ENCODE measurements at places on chromosomes 2 and 18.

DNA sequence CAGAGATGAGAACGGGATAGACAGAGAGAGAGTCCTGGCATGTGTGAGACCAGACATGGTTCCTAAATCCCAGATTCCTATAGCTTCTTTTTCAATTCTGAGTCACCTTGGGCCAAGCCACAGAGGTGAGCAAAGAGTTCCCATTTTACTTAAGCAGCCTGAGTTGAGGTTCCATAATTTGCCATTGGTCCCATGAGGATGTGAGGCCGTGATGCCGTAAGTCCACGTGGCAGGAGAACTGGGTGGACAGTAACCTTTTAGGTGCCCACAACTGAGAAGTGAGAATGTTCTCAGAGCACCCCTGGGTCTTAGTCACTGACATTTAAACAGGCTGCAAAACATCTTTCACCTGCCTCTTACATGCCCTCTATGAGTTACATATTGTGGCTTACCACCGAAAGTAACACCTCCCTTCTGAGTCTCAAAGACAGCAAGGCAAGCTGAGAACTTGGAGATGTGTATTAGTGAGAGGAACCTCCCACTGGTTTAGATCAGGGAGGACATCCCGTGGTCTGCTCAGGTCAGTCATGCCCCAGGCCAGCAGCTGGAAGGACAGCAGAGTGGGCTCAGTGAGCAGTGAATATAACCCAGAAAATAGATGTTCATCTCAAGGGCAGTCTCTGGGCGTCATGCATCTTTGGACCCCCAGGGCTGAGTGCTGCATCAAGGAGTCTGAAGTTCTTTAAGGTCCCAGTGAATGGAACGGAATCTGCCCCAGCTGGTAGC, 127.9 kb upstream of the LGALSL start:
- peak; percentile 39 for DNase-seq

DNA sequence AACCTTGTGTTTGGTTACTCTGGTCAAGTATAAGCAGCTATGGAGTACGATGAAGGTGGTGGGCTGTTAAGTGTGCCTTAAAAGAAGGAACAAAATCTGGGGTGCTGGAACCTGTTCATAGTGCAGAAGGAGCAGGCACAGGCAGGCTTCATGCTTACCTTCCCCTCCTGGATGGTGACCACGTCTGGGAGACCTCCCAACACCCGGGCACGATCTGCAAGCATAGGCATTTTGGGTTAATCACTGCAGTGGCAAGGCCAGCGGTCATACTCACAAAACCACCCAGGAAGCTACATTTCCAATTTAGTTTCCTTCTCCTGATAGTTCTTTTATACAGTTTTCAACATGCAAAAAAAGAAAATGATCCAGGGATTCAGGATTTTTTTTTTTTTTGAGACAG, 58.7 kb upstream of the LPIN2 start:
- no peak for DNase-seq

DNA sequence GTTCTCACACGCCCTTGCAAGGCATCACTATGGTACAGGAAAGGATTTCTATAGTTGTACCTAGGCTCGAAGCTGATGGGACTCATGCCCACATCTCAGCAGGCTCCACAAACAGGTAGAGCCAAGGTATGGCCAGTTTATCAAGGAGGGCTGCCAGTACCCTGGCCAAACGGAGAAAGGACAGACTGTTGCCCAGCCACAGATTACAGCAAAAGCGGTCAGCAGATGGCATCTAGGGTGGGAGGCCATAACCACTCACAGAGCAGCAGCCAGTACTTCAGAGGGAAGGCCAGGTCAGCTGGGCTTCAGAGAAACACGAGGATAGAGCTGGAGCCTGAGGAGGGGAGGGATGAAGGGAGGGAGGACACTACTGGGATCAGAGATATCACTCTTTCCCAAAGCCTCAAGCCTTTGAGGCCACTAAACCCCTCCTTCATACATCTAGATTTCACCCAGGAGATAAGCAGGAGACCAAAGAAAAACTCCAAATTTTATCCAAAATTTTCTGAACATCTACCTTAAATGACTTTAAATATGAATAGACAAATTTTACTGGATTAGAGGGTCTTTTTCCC, 904.2 kb upstream of the NXPH2 start:
- no peak for DNase-seq

DNA sequence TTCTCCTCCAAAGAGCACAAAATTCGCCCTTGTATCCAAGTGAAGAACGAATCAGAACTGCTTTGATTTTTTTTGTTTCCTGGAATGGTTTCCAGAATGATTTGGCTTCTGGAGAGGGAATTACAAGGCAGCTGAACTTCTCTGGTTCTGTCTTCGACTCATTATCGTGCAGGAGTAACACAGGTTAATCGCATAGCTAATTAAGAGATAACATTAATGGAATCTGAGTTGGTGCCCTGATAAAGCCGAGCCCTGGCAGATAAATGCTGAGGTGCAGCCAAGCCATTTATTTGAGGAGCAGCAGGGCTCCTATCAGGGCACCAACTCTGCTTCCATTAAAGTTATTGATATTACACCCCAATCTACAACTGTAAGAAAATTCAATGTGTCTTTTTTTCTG, 433.7 kb downstream of the ZNF521 start:
- DNase-seq: no peak

GRCh38 chr2:211270257-211270656, 713.9 kb downstream of the CPS1 start:
- no peak for DNase-seq

GRCh38 chr18:43158381-43158780, 42.9 kb upstream of the RIT2 start:
- DNase-seq: no peak

DNA sequence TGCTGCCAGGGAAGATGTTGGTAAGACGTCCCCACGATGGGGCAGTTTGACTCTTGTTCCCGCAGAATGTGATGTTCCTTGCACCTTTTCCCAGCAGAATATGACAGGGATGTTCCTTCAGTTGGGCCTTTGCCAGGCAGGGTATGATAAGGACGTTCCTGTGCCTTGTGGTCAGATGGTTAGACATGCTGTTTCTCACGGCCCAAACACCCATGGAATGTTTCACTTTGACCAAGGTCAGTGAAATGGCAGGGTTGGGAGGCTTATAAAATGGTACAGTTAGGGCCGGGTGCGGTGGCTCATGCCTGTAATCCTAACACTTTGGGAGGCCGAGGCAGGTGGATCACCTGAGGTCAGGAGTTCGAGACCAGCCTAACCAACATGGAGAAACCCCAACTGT, 40.3 kb upstream of the YPEL5 start:
- DNase-seq: no peak

- DNase-seq: no peak
Observed at GRCh38 chr2:100588071-100588786, 25.4 kb downstream of the PDCL3 start.

DNA sequence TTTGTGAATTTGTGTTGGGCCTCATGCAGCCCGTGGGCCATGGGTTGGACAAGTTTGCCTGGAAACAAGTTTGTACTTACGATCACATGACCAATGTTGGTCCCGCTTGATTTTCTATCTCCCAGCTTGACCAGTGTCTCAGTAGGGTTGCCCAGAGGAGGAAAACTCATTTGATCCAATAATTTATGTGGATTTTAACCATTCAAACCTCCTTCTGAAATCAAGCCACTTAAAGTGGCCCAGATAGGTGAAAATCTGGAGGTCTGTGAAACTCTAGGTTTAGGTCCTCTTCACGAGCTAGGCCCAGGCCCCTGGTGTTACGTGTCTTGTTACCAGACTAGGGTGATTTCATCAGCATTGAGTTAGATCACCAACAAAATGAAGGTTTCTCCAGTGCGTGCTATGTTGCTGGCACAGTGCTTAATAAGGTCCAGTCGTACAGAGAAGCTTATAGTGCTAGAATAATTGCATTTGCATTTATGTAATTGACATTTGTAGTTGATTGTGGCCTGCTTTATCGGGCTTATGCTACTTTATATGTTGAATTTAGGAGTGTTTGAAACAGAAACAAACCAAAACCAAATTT, 4.4 kb downstream of the ACTR2 start:
- no peak for DNase-seq

- no peak for DNase-seq
Observed at GRCh38 chr2:1708476-1709334, 35.6 kb downstream of the PXDN start.

DNA sequence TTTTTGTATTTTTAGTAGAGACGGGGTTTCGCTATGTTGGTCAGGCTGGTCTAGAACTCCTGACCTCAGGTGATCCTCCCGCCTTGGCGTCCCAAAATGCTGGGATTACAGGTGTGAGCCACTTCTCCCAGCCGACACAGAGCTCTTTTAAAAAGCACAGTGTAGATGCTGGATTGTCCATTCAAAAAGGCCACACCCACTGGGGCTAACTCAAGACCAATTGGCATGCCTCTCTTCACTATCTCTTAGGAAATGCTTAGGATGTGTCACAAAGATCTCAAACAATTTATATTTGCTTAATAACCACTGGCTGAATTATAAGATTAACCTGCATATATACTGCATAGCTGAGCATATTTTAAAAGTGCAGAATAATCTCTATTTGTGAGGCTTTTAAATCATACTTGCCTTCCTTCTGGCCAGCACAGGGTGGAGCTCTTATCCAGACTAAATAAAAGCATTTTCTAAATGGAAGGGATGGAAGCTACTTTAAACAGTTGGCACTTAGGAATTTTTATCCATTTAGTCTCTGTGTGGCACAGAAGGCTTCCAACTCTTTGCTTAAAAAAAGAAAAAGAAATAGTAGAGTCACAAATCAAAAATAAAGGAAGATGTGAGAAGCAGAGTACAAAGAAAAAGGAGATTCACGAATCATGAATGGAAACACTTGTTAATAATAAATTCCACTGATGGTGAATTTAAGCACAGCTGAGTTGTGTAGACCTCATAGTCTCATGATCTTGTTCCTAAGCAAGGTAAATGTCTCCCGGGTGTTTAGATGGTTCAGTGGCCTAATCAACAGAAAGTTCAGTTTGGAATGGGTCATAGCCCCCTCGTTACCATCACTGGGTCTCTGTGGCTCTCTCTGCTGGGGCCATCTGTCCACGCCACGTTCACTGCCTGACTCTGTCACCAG, 22.4 kb downstream of the CRYGD start:
- no peak for DNase-seq

DNA sequence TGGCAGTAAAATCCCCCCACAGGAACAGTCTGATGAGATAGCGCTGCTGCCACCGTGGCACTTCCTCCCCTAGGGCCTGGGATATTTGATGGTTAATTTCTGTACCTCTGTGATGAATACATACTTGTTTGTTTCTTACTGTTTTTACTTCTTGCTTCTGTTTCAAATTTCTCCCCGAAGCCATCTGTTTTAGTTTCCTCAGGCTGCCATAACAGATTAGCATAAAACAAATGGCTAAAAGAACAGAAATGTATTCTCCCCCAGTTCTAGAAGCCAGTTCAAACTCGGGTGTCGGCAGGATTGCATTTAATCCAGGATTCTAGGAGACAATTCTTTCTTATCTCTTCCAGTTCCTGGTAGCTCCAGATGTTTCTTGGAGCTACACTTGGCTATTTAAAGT, 435.9 kb downstream of the DSEL start:
- no peak for DNase-seq

- no peak for DNase-seq
Observed at GRCh38 chr2:150486539-150487484, 655 bp downstream of the RND3 start.

GRCh38 chr18:23135550-23136325, 453 bp downstream of the CABLES1 start:
- no peak for DNase-seq

GRCh38 chr2:101464841-101465240, 10.1 kb downstream of the RFX8 start:
- DNase-seq: no peak

- no peak for DNase-seq
Observed at GRCh38 chr2:2836343-2837070, 505.4 kb upstream of the MYT1L start.

DNA sequence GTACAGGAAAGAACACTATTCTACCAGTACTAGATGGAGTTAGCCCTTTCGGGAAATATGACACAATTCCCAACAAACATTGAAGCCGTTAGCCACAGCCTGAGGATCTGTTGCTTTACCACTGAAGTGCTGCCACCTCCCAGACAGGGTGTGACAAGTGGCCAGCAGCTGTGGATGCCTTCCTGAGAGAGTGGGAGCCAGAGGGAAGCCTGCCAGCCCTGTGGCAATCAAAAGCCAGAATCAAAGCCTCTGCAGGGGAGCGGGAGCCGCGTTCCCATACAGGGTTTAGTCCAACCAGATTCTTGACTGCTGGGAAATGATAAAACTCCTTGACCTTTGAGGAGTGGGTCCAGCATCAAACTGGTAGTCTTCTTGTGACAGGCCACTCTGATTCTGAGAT, 38.0 kb downstream of the SLC4A1AP start:
- DNase-seq: no peak

DNA sequence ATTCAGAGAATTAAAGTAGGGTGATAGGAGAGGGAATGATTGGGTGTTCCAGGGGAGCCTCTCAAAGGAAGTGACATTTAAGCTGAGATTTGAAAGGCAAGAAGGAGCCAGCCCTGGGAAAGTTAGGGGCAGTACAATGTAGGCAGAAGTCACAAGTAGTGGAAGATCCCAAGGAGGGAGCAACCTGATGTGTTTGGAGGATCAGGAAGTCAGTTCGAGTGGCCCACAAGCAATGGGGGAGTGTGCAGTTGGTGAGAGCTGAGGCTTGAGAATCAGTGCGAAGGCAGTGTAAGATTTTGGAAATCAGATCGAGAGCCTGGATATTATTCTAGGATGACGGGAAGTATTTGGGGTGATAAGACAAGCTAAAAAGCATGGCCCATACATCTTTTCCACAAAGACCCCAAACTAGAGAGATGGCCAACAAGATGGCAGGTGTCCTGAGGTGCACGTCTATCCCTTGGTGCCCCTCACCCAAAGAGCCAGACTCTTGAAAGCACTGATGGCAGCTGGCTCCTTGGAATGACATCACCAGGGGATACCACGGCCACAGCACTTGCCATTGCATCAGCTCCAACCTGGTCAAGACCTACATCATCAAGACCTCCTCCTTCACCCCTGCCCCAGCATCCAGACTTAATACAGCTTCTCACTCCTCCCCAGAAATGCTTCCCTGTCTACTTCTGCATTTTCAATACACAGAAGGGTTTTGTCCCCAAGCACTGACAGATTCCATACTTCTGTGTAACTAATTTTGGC, 127.3 kb downstream of the BCL2 start:
- no peak for DNase-seq

GRCh38 chr2:190722061-190722759, 73.3 kb downstream of the NAB1 start:
- no peak for DNase-seq

GRCh38 chr2:105791229-105791628, 46.5 kb downstream of the NCK2 start:
- DNase-seq: no peak

- no peak for DNase-seq
Observed at GRCh38 chr2:132037527-132038178, 124.1 kb downstream of the ANKRD30BL start.

- no peak for DNase-seq
Observed at GRCh38 chr2:239578381-239578780, 177.6 kb upstream of the HDAC4 start.
